ENCODE measurements at places on chromosomes 1 and 21.

DNA sequence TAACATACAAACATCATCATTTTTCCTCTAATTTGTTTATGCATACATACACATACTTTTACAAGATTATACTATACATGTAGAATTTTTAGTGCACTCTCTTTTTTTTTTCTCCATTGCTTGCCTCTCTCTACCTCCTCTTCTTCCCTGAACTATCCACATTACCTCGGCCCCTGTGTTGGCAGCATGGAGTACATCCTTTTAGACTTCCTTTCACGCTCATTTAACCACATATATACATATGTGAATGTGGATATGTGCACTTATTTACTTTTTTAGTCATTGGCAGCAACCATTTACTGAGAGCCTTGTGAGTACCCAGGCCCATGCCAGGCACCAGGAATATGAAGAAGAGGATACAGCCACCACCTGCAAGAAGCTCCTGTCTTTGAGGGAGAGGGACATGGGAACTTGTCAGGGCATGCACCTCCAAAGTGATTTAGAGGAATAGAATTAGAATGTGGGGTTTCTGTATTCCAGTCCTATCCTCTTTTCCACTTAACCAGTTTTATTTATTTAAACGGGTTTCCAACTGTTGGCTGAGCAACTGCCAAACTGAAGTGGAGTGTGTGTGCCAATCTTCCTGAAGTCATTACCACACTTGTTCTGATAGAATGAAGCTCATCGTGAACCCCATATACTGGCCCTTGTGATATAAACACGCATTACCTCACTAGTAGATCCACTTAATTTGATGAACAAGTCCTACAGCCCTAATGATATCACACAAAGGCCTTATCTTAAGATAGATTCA is 212.6 kb downstream of the TNR start:
- no peak for DNase-seq

DNA sequence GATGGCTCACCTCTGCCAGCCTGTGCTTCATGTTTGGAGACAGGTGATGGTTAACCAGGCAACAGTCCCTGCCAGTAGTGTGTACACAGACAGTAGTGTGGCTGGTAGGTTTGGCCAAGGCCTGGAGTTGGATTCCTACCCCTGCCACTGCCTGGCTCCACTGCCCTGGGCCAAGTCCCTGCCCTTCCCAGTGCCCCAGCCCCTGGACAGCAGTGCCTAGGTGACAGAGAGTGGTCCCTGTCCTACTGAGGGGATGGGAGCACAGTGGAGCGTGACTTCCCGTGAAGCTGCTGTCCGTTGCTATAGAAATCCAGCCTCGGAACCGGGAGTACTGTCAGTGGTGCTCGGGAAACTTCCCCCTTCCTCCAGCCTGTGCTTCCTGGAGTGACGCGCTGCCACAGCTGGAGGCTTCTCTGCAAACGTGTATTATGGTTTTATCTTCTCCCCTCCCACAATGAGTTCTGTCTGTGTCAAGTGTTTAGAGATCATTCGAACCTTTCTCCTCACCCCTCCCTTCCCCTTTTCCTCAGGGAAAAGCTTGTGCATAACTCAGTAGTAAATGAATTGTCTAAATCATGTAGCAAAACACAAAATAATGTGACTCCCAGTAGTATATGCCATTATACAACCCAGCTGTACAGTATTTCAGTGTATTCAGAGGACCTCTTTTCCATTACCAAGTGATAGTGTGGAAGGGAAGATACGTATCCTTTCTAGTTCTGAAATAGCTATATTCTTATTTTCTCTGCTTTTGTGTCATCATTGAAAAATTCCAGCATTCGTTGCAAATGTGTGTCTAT is 73.4 kb downstream of the GALNT2 start:
- no peak for DNase-seq

GRCh38 chr1:1247341-1247913 is 905 bp upstream of the C1QTNF12 start:
- DNase-seq = no peak

DNA sequence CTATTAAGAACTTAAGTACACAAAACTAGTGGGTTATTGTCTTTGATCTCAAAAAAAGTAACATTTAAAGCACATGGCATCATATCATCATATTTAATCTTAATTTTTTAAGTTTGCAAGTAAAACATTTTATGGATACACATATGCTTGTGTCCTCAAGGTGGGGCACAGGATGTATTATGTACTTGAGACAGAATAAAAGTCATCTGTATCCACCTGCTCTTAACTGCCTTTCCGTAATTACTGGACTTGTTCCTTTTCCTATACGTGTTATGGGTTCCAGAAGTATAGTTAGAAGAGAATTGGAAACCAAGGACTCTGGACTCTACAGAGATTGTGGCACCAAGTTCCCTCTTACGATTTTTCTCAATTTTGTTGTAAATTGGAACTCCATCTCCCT is 79.4 kb downstream of the FCRL5 start:
- no peak for DNase-seq

DNA sequence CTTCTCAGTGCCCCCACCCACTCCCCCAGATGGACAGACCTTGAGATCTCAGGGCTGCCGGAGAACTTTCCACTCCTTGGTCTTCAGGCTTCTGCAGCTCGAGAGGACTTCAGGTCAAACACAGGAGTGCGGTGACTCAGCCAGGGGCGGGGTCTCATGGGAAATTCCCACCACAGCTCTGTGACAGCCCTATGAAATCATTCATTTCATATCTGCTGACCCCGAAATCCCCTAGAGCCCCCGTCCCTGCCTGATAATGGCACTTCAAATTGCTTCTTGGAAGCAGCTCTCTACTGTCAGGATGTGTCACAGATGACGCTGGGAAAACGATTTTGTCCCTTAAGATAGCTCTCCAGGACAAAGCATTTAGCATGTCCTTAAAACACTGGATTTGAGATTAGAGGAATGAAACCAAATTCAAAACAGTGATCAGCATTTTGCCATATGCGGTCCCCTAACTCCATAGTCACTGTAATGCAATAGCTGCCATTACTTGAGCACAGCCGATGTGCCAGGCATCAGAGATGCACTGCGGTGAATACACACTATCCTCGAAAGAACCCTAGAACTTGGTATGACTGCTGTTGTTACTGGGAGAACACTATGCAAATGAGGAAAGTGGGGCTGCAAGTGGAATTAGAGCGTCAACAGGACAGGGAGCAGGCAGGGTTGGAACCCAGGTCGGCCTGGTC is at the start of gene TNFRSF9:
Gene TNFRSF9, minus strand, starts transcription at position 95 of the 692 bp plus-strand sequence. CDS start 845 bp downstream, outside the sequence.
- no peak for DNase-seq
